H9 (cell line): ENCODE measurements at places on chromosomes 3 and 15. TPM values are rescaled to one million over a fixed set of nuclear protein-coding genes. Genes with fewer than 3 reads are reported as not detected.

The IGSF11 gene
- total RNA-seq, result 1.2 and 1.6 TPM in 2 replicates

The NPAP1 gene
- 0.04 and 0.07 TPM in 2 replicates for total RNA-seq

The RAD51 gene
- 39.2 and 44.8 TPM in 2 replicates for total RNA-seq

The FGD5 gene
- total RNA-seq, result 7.8 and 8.6 TPM in 2 replicates

The LEKR1 gene
- total RNA-seq, result 0.22 TPM in 1 of 2 replicates, not detected in the other

The C3orf20 gene
- total RNA-seq, result not detected in 2 replicates

The KIF15 gene
- total RNA-seq, result 25.0 and 25.8 TPM in 2 replicates

The DNAH12 gene
- not detected in 2 replicates for total RNA-seq

The UCN2 gene
- total RNA-seq, result 0.42 and 0.68 TPM in 2 replicates

The PEX5L gene
- 0.85 and 1.4 TPM in 2 replicates for total RNA-seq

The TGM4 gene
- total RNA-seq, result not detected in 2 replicates

The KCNAB1 gene
- total RNA-seq, result 3.7 and 5.2 TPM in 2 replicates

The MYO1E gene
- total RNA-seq, result 235 and 249 TPM in 2 replicates

The PML gene
- total RNA-seq, result 23.6 and 24.6 TPM in 2 replicates

The HYKK gene
- total RNA-seq, result 2.4 and 3.1 TPM in 2 replicates

The LPP gene
- 56.3 and 64.6 TPM in 2 replicates for total RNA-seq

The TRIM69 gene
- total RNA-seq, result 3.8 and 4.3 TPM in 2 replicates

The SLCO3A1 gene
- 9.4 and 12.1 TPM in 2 replicates for total RNA-seq

The SOX14 gene
- total RNA-seq, result 0.35 and 0.57 TPM in 2 replicates

The RARRES1 gene
- 0.72 and 0.81 TPM in 2 replicates for total RNA-seq

The HESX1 gene
- total RNA-seq, result 28.1 and 28.4 TPM in 2 replicates

The TM4SF4 gene
- not detected in 2 replicates for total RNA-seq

The DUOX1 gene
- total RNA-seq, result 2.3 and 2.6 TPM in 2 replicates

The BCHE gene
- total RNA-seq, result 0.79 and 1.4 TPM in 2 replicates

The CKMT1B gene
- total RNA-seq, result 31.0 and 36.7 TPM in 2 replicates

The CMTM8 gene
- total RNA-seq, result 4.0 TPM in 2 replicates

The LNP1 gene
- 4.1 and 4.2 TPM in 2 replicates for total RNA-seq

The CHRNA3 gene
- 0.81 and 1.1 TPM in 2 replicates for total RNA-seq

The HES1 gene
- total RNA-seq, result 23.2 and 23.3 TPM in 2 replicates

The LRRIQ4 gene
- total RNA-seq, result 0.26 TPM in 1 of 2 replicates, not detected in the other

The CCDC80 gene
- 4.6 and 5.4 TPM in 2 replicates for total RNA-seq

The SPINK8 gene
- not detected in 2 replicates for total RNA-seq

The CP gene
- total RNA-seq, result 0.66 and 1.1 TPM in 2 replicates

The TMC3 gene
- total RNA-seq, result not detected in 2 replicates

The RBP2 gene
- not detected in 2 replicates for total RNA-seq

The CLEC3B gene
- not detected in 2 replicates for total RNA-seq

The XCR1 gene
- not detected in 2 replicates for total RNA-seq

The DPPA2 gene
- total RNA-seq, result 3.1 and 3.2 TPM in 2 replicates

The FBXW12 gene
- total RNA-seq, result 0.59 and 0.74 TPM in 2 replicates

The LRRC15 gene
- total RNA-seq, result 0.04 and 0.07 TPM in 2 replicates
